ENCODE measurements at places on chromosomes 5 and 9. TPM values are rescaled to one million over a fixed set of nuclear protein-coding genes. Genes with fewer than 3 reads are reported as not detected.

Gene IRX4
- total RNA-seq, result not detected

Gene ADAMTS16
- 0.77 TPM for total RNA-seq

Gene CKS2
- total RNA-seq, result 99.7 TPM

Gene CRHBP
- 0.25 TPM for total RNA-seq

Gene TAF1L
- total RNA-seq, result under 0.01 TPM

Gene SPINK6
- not detected for total RNA-seq

Gene SCGB3A2
- not detected for total RNA-seq

Gene MAP1B
- 215 TPM for total RNA-seq

Gene IL4
- not detected for total RNA-seq

Gene SVEP1
- total RNA-seq, result 42.2 TPM

Gene PCDHB10
- 0.12 TPM for total RNA-seq

Gene LCP2
- 0.25 TPM for total RNA-seq
